NCI-H460 (cell line): ENCODE measurements at places on chromosomes 2 and 18.

DNA sequence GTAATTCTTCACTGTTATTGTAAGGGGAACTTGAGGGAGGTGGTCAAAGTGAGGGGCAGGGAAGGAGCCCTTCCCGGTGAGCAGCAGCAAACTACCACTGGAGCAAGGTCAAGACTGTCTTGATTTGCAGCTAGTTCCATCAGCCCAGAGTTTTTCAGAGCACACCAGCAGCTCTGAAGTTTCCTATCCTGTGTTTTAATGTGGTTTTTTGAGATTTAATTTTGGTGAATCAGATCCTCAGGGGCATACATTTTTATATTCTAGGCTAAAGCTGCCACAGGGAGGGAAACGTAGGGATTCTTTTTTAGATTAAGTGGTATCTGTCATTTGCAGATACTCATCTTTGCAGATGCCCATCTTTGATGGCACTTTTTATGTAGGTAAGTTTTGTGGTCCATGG lies 67.1 kb upstream of the KCNE4 start:
- no peak for DNase-seq

DNA sequence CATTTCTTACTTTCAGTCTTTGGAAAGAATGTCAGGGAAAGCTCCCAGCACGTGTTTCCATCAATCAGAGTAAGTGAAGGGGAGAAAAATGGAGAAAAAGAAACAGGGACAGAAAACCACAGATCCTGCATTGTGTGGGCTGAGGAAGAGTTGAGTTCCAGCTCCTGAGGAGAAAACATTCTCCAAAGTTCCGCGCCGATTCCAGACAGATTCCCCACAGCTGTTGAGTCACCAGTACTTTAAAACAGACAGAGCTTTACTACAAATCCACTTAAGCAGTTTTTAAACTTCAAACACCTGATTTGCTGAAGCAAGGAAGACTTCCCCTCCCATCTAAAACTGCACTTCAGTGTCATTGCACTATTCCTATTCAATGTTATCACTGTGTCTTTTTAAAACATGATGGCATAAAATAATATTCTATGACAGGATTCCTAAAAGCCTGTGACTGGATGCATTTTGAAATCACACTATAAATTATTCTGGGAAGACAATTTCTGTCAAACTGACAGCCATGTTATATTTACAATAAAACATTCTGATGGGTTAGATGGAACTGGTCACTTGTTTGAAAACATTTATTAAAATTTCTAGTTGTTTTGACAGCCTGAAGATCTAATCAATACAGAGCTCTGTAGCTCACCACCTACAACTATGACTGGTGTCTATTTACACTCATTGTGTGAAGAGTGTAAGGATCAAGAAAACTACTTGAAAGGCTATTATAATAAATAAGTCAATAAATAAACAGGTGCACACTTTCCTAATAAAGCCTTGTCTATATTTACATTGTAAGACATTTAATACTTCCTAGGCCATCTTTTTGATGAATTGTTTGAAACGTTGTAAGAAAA lies 40.9 kb downstream of the TCF4 start:
- no peak for DNase-seq

- no peak for DNase-seq
These were observed 18.9 kb upstream of the GMCL1 start for GRCh38 chr2:69810550-69810949.

DNA sequence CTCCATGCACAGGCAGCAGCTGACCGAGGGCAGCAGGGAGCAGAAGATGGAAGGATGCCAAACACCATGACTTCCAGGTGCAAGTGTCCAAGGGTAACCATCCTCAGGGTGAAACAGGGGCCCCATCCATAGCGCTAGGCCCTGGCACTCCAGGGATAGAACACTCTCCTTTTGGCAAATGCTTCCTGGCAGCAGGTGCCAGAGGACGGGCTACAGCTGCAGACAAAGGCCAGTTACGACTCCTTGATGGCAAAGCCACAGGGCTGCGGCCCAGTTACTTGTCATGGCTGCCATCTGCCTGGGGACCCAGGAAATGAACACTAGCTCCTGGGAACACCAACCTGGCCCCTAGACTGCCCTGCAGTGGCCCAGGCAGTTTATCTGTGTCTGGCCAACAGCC lies 178.8 kb downstream of the TMEM163 start:
- DNase-seq, result no peak

GRCh38 chr2:15812187-15812780 lies 128.1 kb upstream of the MYCN start:
- no peak for DNase-seq

DNA sequence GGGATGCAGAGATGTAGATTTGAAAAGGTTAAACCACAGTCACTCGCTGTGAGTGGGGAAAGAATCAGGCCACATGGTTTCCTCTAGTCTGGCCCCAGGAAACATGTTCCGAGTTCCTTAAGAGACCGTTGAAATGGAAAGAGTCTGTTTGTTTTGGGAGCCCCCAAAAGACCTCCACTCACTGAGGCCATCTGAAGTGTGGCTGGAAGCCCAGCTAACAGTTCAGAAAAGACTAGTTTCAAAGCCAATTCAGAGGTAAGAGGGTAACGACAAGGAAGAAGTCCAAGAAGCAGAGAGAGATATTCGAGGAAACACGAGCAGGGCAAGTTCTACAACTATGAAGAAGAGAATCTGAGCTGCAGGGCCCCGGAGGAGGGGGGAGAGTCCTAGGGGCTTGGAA lies 61.0 kb downstream of the APOB start:
- DNase-seq, result no peak

- no peak for DNase-seq
These were observed 61.5 kb downstream of the AGAP1 start for GRCh38 chr2:235555371-235555770.

DNA sequence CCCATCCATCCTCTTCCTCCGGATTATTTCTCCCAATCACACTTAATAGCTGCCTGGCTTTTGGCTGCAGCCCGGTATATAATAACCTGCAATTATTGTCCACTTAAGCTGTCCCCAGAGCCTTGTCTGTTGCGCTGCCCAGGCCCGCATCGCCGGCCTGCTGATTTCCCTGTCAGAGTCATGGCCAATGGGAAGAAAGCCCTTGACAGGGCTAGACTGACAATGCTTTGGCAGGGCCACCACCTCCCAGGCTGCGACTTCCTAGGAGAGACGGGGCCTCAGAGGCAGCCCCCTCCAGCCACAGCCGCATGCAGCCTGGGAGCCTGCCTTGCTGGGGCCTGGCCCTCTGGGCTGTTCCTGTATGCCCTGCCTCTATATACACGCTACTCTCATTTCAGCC lies 10.0 kb upstream of the CELF4 start:
- DNase-seq, result no peak

DNA sequence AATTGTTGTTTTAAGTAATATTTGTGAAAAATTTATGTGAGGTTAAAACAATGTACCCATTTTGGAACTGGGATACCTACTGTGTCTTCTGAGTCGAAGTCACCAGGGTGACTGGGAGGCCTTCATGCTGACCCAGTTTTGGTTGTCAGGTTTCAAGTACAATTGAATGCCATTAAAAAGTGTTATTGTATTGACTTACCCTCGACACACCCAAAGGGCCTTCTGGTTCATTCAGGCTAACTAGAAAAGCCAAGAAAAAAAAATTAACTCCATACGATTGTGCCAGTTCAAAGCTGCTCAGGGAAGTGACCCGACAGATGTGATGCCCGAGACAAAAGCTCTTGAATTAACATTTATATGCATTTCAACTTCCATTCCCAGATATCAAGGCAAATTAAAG lies 190.0 kb downstream of the ST6GAL2 start:
- no peak for DNase-seq

- DNase-seq, result no peak
These were observed 19.2 kb upstream of the SIGLEC15 start for GRCh38 chr18:45806226-45806625.

- DNase-seq, result no peak
These were observed 149.0 kb upstream of the EPC2 start for GRCh38 chr2:148495586-148495985.

DNA sequence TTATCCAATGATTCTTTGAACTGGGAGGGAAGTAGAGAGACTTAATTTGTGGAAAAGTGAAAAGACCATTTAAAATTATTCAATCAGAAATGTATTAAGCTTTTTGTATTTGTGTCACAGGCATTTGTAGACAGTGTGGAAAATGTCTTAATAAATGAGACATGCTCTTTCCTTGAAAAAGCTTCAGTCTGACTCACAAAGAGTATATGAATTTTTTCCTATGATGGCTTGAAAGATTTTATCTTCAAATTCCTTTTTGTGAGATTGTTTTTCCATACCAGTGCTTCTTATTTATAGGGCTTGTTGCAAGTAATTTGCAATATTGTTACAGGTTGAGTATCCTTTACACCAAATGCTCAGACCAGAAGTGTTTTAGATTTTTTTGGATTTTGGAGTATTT lies 39.5 kb downstream of the STON1 start:
- DNase-seq, result no peak

DNA sequence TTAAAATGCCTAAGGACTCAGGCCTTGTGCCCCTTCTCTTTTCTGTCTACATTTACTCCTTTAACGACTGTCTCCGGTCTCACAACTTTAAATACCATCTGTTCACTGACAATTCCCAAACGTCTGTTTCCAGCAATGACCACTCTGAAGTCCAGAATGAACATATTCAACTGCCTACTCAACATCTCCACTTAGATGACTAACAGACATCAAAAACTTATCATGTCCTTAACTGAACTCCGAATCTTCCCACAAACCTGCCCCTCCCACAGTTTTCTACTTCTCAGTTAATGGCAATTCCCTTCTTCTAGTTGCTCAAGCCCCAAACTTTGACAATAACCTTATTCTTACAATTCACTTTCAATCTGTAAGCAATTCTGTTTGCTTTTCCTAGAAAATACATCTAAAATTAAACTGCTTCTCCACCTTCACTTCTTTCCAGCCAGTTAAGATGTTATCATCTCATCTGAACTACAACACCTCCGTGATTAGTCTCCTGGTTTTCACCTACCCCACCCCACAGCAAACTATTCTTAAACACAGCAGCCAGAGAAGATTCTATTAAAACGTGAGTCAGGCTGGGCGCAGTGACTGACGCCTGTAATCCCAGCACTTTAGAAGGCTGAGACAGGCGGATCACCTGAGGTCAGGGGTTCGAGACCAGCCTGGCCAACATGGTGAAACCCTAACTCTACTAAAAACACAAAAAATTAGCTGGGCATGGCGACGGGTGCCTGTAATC lies 2.8 kb downstream of the C1D start:
- DNase-seq, result no peak

GRCh38 chr2:124025171-124025580 lies at the start of gene CNTNAP5:
CNTNAP5 (plus strand) TSS chr2:124025287; CDS start chr2:124025651, 364 bp downstream.
- DNase-seq, result no peak

DNA sequence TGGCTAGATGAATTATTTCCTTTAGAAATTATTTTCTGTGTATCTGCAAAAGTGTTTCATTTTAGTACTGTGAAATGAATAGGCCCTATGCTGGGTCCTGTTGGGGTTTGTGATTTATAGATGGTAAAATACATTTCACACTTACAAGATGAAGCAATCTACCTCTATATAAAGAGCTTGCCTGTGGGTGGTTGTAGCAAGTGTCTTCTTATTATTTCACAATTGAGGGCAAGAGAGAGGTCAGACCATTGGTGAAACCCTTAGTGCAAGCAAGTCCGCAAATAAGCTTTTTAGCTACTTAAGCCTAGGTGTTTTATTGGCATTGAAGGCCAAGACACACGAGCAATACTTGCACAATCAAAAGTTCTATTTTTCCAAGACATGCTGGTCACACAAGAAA lies 153.1 kb downstream of the FMNL2 start:
- DNase-seq, result no peak

DNA sequence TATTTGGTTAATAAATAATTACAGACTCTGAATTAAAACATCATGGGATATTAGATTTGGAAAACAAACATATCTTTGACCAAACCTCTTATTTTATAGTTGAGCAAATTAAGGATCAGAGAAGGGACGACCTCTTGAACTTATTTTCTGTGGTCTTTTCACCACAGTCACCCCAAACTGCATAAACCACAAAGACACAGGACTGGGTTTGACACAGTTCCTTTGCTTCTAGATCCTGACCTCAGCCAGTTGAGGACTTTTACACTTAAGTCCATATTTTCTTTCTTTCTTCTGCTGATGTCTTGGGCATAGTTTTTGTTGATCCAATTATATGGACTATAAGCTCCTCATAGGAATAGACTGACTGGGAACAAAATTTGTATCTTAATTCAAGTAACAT lies 234.0 kb upstream of the SLC14A2 start:
- DNase-seq, result no peak

- DNase-seq, result no peak
These were observed 72.8 kb downstream of the NEDD4L start for GRCh38 chr18:58116818-58117217.

DNA sequence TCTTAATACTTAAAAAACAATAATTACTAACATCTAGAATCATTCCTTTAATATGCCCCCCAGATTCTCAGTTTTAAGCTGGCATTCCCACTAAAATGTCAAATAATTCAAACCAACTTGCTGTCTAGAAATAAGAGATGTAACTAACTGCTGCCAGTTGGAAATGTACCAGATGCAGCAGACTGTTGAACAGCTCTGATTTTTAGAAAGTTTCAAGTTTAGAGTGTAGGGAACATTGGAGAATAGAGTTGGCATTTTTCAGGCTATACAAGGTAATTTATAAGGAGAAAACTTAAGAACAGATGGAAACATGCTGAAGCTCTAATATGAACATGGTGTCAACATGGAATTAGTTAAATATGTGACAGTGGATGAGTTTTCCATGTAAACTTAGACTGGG lies 101.4 kb downstream of the PTRHD1 start:
- DNase-seq, result no peak
